ENCODE measurements at places on chromosomes 11 and 22.

- DNase-seq = no peak
Measured at GRCh38 chr11:119307974-119308373, 9.0 kb downstream of the MCAM start.

GRCh38 chr11:69891421-69892236 is 72.4 kb upstream of the FGF3 start:
- no peak for DNase-seq

DNA sequence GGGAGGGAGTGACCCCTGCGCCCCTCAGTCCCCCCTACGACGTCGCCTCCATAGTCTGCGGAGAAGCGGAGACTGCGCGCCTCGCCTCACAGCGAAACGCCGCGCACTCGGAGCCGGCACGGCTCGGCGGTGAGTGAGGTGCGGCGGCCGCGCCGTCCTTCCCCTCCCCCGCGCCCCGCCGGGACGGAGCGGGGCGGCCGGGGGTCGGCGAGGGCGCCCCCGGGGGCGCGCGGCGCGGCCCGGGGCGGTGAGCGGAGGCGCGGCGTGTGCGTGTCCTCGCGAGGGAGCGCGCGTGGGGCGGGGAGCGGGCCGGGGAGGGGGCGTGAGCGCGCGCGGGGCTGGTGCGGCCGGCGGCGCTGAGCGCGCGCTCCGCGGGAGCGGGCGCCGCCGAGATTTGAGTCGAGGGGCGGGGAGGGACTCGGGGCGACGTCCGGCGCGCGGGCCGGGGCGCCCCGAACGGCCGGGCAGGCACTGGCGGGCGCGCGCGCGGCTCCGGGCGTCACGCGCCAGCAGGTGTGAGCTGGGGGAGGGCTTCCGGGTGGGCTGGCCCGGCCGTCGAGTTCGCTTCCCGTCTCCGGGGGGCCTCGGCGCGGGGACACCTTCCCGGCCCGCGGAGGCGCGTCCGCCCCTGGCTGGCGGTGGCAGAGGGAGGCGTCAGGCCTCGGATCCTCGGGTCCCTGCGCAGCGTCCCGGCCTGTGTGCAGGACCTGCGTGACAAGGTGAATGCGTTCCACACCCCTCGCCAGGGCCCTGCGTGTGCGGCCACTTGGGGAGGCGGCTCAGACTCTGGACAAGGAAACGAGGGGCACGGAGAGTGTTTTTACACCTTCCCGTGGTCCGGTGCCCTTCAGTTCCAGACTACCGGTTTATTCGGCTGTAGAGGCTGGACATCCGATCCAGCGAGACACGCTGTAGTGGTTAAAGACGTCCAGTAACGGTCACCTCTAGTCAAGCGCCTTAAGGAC is 50.4 kb downstream of the FAM83F start:
- peak; percentile 76 for DNase-seq

GRCh38 chr22:32127904-32128303 is 31.2 kb downstream of the C22orf42 start:
- DNase-seq = no peak

- no peak for DNase-seq
Measured at GRCh38 chr22:43176090-43176489, 10.8 kb downstream of the TTLL12 start.

All from stimulated activated CD8-positive, alpha-beta memory T cell treated with anti-CD3 and anti-CD28 coated beads, Interleukin-7, amount 100 ng/mL, for 48 hours (primary cell).